Endothelial cell of umbilical vein (primary cell): ENCODE measurements at places on chromosomes 2 and 18. TPM values are rescaled to one million over a fixed set of nuclear protein-coding genes. Genes with fewer than 3 reads are reported as not detected.

DNA sequence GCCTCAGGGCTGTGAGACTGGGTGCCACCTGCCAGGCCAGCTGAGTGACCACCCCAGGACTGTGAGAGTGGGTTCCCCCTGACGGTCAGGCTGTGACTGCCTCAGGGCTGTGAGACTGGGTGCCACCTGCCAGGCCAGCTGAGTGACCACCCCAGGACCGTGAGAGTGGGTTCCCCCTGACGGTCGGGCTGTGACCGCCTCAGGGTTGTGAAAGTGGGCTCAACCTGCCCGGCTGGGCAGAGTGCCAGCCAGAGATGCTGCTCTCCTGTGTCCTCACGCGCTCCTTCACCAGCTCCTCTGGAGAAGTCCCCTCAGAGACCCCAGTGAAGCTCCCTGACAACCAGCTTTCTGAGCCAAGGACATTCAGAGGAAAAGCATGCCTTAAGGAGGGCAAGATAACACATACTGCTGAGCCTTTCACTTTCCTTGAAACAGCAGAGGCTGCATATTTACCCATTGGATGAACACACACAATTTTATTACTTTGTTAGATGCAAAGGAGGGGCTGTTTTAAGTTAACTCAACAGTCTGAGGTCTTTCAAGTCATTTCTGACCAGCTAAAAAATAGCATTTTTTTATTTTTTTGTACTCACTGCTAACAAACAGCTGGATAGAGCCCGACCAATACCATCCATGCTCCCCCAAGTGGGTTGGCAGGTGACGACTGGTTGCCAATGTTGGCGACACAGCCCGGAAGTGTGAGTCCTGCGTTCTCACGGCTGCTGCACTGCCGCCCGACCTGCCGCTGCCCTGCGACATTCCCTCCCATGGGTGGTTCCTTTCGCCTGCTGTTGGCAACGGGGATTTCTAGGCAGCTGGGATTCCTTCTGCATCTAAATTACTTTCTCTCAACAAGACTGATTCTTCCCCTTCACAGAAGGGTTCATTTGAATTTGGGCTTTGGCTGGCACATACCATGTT is 70.7 kb downstream of the NDUFA10 start:
- DNase-seq = peak; percentile 10

Gene DNPEP
- 77.5 and 83.2 TPM in 2 replicates for polyA plus RNA-seq

- DNase-seq = no peak
These were observed 183.5 kb downstream of the CBLN2 start for GRCh38 chr18:72360634-72361033.

Gene DLX2
- polyA plus RNA-seq = not detected in 2 replicates

Gene DSG2
- polyA plus RNA-seq = 0.04 TPM in 1 of 2 replicates, not detected in the other

Gene NPHP1
- 2.0 and 2.3 TPM in 2 replicates for polyA plus RNA-seq

GRCh38 chr2:139007130-139007529 is 226.9 kb upstream of the NXPH2 start:
- DNase-seq = no peak

GRCh38 chr18:3384664-3385563 is 65.1 kb upstream of the TGIF1 start:
- DNase-seq = no peak

DNA sequence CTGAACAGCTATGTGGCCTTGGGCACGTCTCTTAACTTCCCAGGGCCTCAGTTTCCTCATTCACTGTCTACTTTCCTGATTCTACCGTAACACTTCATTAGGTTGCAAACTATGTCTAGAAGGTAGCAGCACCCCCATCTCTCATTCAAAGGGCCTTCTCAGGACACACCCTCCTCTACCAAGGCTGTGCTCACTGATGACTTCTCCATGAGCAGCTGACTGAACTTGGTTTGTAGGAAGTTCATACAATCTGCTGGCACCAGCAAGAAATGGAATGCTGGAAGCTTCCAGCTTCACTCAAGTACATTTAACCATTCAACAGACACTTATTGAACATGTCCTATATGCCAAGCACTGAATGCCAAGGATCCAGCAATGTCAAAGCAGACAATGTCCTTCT is 250.8 kb upstream of the CTAGE1 start:
- DNase-seq = no peak

Gene ACOXL
- 0.03 TPM in 1 of 2 replicates, not detected in the other for polyA plus RNA-seq

Gene TTC32
- polyA plus RNA-seq = 8.7 and 9.4 TPM in 2 replicates

- no peak for DNase-seq
These were observed 95.4 kb upstream of the BCL2L11 start for GRCh38 chr2:111025288-111025687.

GRCh38 chr2:213175673-213176247 is 24.3 kb upstream of the IKZF2 start:
- no peak for DNase-seq

Gene PMAIP1
- 7.3 and 7.6 TPM in 2 replicates for polyA plus RNA-seq

- DNase-seq = no peak
These were observed 44.9 kb upstream of the ID2 start for GRCh38 chr2:8636721-8637636.

DNA sequence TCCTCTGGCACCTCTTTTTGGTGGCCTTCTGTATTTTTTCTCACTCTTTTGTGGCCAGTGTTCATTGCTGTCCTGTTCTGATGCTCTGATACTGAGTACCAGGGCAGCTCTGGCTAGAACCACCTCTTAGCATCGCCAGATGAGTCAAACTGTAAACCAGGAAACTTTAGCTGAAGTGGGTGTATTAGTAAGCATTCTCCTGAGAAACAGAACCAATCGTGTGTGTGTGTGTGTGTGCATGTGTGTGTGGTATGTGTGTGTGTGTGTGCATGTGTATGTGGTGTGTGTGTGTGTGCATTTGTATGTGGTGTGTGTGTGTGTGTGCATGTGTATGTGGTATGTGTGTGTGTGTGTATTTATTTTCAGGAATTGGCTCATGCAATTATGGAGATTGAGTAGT is 166.3 kb upstream of the SKOR2 start:
- no peak for DNase-seq
